ENCODE measurements at places on chromosomes 11 and 22.

DNA sequence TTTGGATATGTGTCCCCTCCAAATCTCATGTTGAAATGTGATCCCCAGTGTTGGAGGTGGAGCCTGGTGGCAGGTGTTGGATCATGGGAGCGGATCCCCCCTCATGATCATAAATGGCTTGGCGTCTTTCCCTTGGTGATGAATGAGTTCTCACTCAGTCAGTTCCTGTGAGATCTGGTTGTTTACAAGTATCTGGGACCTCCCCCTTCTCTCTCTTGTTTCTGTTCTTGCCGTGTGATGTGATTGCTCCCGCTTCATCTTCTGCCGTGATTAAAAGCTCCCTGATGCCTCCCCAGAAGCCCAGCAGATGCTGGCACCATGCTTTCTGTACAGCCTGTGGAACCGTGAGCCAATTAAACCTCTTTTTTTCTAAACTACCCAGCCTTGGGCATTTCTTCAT, 102.2 kb downstream of the SEZ6L start:
- DNase-seq = no peak

DNA sequence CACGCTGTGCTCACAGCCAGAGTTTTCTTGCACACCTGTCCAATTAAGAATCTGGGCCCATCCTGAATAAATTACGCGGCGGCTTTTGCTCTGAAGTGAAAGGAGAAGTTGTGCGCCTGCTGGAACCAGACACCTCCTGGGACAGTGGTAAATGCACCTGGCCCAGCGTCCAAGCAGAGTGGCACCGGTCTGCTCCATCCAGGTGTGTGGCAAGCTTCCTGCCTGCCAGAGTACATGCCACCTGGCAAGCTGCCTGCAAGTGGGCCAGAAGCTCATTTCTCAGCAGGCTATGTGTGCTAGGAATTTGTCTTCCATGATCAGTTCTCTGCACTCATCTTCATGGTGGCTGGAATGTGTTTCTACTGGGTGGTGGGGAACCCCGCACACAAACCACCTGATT, 660.6 kb downstream of the ETS1 start:
- no peak for DNase-seq

DNA sequence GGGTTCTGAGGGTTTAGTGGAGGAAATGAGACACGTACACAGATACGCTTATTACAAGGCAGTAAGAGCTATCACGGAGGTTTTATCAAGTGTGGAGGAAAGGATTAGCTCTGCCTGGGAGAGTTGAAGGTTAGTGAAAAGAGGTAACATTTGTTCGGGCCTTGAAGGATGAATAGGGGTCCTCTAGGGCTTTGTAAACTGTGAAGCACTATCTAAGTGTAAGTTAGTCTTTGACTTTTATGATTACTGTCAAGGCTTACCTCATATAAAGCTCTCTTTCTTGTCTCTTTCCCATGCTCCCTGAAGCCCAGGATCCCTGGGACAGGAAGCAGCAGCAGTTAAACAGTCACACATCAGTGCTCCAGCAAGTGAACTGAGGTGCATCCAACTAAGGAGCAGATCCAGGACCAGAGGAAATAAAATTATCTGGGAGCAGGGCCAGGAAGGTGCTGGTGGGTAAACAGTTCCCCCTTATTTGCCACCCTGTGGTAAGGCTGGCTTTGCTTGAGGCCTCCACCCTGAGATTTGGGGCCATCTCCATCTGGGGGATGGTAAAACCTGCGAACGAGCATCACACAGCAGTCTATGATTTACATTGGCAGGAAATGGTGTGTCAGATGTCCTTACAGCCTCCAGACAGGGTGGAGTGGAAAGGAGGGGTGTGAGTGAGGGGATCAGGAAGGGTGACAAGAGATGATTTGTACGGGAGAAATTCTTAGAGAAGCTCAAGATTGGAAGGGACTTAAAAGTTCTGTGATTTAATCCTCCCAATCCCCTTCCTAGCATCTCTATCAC, 27.2 kb downstream of the GVQW3 start:
- DNase-seq = no peak

- DNase-seq = no peak
Observed at GRCh38 chr22:23524226-23524625, 55.9 kb downstream of the IGLL1 start.

DNA sequence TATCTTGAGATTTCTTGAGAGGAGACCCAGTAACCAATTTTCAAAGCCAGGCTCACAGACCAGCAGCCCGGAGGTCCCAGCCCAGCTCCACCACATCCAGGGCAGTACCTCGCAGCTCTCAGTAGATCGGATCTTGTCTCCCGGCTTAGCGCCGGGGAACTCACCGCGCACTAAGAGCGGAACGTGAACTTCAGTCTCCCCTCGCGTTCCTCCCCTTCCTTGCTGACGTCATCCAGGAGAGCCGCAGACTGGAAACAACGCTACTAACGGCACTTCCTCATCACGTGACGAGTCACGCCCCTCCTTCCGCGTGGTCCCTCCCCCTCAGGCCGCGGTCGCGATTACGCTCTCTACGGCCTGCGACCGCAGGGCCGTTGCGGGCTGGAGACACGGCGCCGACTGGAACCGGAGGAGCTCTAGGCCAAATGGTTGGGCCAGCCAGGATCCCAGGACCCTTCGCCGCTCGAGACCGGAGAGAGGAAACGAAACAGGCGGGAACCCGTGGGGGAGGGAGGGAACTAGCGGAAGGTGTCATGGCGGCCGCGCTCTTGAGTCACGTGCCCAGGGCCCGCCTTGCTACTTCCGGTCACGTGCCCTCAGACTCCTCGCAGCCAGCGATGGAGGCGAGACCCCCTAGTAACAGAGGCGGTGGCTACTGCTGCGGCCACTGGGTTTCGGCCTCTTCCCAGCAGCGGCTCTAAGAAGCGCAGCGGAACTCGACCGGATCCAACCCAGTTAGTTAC, at the start of the genes GTF2H1 and HPS5:
GTF2H1 (plus strand) TSS at position 599 of the 743 bp plus-strand sequence. CDS start 10,508 bp downstream, outside the sequence.
HPS5 (minus strand) TSS at position 172 of the 743 bp plus-strand sequence. CDS start 4,282 bp downstream, outside the sequence.
- DNase-seq = peak; percentile 91

GRCh38 chr22:36684841-36685240, 18.7 kb downstream of the CACNG2 start:
- DNase-seq = no peak

- DNase-seq = no peak
Observed at GRCh38 chr22:17130199-17130598, 9.0 kb upstream of the TMEM121B start.

DNA sequence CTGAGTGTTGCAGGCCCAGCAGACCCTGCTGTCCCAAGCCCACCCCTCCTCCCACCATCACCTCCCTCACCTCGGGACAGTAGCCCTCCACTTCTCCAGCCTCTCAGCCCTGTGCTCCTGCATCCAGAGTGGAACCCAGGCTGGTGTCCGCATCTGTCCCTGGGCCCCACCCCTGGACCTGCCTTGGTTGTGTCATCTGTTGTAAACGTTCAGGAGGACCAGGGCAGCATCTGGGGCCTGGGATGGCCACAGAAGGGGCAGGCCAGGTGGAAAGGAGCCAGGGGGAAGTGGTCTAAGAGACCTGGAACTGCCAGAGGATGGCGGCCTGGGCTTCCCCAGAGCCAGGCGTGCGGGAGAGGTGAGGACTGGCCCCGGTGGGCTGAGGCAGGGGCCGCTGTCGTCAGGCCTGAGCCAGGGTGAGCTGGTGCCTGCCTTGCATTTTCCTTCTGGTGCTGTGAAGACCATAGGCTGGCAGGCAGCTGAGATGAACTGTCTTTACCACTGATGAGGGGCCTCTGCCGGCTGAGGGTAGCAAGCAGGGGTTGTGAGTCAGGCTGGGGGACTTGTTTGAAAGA, 26.1 kb upstream of the MGAT3 start:
- DNase-seq = no peak

- no peak for DNase-seq
Observed at GRCh38 chr11:45959851-45960250, 37.4 kb downstream of the LARGE2 start.

DNA sequence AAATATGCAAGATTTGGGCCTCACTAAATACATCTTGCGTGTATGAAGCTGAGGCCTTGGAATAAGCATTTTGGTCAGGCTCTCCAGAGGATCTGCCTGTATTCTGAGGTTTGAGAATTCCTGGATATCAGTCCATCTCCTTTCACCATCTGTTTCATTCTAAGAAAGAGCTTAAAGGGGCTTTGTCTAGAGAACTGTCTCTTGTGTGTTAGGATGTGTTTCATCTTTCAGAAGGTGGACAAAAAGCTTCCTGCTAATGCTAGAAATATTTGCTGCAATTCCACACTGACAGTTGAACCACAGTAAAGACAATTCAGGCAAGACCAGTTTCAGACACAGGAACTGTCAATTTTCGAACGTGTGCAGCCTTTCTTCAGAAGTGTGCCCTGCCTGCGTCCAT, 185.4 kb downstream of the DBX1 start:
- no peak for DNase-seq

DNA sequence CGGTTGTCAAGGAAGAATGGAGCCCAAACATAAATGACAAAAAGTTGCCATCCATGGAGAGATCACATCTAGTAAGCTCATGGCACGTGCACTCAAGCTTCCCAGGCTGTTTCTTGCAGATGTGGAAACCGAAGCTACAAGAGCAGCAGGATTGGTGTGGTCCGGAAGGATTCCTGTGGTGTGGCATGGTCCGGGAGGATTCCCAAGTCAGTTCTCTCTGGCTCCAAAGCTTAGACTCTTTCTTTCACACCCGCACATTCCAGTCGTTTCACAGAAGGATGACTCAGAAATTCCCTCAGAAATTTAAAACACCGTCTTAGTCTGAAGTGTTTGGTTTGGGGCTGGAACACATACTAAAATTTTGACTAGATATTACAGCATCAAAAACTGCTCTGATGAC, 78.0 kb upstream of the DRD2 start:
- DNase-seq = no peak

DNA sequence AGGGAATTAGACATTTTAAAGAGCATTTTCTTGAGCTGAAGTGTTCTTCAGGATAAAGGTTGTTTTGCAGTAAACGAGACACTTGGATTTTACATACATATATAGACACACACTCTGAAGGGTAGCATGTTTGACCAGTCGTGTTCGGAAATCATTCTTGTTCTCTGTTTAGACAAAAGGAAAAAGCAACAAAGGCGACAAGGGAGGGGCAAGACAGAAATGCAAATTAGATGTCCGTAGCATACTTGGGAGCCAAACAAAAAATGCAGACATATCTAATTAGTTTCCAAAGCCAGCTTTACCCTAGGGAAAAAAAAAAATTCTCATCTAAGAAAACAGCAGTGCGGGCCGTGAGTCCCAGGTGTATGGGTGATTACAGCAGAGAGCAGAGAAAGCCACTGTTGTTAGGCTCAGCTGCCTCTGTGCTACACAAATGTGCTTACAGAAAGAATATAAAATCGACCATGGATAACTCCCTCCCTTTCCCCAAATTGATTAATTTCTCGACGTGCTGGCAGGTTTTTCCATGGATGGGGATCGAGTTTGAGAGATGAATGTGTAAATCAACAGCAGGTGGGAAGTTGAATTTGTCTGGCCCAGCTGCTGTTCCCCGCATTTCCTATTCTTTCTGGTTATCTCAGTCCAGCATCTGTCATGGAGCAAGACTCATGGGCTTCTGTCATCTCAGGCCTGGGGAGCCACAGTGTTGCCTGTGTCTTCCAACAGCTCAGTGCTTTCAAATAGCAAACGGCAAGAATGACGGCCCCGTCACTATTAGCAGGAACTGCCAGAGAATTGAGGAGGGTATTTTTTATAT, 176.5 kb upstream of the TTC12 start:
- DNase-seq = no peak

Data from GM20000 (cell line).